ENCODE measurements at places on chromosomes 5 and 9.

DNA sequence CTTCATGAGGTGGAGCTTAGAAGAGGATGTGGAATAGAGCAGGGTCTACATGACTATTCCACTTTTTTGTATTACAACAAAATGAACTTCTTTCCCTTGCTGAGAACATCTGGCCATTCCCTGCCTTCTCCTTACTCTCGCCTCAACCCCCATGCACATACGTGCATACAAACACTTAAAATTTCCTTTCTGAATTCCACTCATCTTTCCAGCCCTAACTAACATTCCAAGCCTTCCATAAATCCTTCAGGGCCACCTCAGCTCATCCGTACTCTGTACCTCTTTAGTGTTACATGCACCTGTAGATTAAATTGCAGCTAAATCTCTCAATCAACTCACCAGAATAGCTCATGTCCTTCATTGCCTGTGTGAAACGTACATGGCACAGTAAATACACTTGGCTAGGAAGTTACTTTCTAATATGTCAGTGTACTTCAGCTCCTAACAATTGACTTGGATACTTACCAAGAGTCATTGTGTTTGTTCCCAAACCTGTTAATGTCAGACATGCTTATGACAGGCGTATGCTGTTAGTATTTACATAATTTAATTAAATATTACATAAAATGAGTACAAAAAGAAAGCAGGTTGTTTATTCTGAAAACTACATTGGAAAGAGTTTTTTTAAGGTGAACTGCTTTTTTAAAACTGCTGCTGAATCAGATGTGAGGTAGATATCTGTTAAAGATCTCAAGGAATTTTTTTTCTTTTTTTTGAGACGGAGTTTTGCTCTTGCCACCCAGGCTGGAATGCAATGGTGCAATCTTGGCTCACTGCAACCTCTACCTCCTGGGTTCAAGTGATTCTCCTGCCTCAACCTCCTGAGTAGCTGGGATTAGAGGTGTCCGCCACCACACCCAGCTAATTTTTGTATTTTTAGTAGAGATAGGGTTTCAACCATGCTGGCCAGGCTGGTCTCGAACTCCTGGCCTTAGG, 55.7 kb downstream of the GLIS3 start:
- DNase-seq = no peak

DNA sequence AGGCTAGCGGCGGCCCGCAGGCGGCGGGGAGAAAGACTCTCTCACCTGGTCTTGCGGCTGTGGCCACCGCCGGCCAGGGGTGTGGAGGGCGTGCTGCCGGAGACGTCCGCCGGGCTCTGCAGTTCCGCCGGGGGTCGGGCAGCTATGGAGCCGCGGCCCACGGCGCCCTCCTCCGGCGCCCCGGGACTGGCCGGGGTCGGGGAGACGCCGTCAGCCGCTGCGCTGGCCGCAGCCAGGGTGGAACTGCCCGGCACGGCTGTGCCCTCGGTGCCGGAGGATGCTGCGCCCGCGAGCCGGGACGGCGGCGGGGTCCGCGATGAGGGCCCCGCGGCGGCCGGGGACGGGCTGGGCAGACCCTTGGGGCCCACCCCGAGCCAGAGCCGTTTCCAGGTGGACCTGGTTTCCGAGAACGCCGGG, 253 bp downstream of the SLC12A2 start:
- DNase-seq = no peak

GRCh38 chr9:114487607-114488300, 17.5 kb downstream of the WHRN start:
- DNase-seq = peak; percentile 68

DNA sequence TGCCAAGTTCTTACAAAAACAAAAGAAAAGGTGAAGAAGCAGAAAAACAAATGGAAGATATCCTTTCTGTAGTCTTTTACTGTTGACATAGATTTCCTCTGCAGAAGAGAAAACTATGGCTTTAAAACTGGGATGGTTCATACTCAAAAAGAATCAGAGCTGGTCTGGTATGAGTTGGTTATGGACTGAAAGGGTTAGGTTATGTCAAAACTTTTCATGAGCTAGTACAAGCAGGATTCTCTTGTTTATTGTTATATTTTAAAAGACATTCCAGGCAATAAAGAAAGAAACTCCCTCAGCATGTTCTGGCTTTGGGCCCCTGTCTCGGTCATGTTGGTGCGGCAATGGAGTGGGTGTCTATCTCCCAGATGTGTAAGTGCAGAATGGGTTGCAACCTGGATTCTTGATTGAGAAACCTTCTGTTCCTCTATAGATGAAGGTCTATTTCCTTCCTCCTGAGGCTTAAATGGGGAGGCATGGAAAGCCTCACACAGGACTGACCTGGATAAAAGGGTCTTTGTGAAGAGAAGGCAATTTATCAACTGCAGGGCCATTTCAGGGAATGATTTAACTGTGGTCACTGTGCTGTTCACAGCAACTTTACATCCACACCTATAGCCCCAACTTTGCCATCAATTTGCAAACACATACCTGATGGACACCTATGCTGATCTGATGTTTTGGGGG, 209.6 kb upstream of the TNC start:
- DNase-seq = no peak

DNA sequence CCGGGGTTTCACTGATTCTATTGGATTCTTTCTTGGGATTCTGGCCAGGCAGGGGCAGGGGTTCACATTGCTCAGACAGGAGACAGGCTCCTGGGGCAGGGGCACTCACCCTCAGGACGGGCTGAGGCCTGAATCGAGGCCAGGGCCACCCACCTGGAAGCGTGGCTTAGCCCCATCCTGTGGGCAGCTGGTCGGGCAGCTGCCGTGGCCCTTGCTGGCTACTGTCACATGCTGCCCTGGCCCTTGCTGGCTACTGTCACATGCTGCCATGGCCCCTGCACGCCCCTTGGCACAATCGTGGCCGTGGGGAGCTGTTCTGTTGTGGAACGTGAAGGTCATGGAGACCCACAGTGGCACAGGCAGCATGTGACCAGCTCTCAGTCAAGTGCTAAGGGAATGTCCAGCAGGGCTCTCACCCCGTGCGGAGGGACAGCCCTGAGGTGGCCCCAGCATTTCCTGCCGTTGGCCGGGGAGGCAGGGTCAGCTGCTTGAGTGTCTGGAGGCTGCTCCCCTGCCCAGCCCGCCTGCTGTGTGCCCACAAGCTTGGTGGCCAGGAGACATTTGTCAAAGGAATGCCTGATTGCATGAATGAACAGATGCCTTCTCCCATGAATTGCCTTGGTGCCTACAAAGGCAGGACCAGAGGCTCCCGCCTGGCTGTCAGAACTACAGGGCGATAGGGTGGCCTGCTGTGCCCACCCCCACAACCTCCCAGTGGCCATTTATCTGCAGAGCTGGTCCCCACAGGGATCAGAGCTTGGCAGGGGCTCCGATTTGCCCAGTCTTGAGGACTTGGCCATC, 16.9 kb upstream of the TMEM250 start:
- no peak for DNase-seq
